SIG-M5 (cell line): ENCODE measurements at places on chromosomes 5 and 9.

DNA sequence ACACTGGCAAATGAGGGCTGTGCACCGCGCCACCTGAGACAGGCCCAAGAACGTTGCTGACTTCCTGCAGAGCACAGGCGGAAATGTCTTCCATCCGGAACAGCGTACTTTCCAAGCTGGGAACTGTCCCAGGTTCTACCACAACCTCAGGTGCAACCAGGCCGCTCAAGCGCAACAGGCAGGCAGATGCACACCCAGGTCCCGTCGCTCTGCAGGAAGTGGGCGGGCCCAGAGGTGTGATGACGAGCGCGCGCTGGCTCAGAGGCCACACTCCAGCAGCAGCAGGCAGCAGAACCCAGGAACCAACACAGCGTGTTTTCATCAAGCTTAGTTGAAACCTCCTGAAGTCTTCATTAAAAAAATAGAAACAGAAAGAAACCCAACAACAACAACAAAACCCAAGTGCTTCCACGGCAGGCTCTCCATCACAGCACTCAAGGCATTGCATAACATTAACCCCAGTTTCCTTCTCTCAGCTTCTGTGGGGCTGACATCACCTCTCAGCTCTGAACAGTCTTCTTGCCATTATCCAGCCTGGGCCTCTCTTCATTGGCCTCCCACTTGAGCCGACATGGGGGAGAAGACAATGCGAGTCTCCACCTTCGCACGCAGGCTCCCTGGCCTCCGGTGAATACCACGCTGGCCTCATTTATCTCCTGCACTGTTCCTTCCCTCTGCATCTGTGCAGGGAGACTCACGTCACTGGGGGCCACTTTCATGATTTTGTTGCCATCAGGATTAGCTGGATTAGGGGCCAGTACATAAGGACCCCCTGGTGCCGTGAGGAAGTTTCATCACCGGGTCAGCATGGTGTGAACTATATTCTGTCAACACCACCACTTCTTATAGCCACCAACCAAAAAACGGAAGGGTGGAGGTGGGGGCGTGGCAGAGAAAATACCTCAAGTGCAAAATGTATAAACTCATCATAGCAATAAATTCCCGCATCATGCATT is 22.1 kb downstream of the PTCH1 start:
- DNase-seq = no peak

- no peak for DNase-seq
These were observed 110.0 kb upstream of the PRR16 start for GRCh38 chr5:120354126-120354525.

- DNase-seq = no peak
These were observed 19.7 kb upstream of the MLLT3 start for GRCh38 chr9:20642045-20642444.

GRCh38 chr9:125649315-125649714 is 57.7 kb downstream of the MAPKAP1 start:
- peak; percentile 22 for DNase-seq

- DNase-seq = no peak
These were observed 292.7 kb downstream of the CWC27 start for GRCh38 chr5:65061250-65061973.

- no peak for DNase-seq
These were observed 202.8 kb downstream of the CWC27 start for GRCh38 chr5:64971513-64971912.

DNA sequence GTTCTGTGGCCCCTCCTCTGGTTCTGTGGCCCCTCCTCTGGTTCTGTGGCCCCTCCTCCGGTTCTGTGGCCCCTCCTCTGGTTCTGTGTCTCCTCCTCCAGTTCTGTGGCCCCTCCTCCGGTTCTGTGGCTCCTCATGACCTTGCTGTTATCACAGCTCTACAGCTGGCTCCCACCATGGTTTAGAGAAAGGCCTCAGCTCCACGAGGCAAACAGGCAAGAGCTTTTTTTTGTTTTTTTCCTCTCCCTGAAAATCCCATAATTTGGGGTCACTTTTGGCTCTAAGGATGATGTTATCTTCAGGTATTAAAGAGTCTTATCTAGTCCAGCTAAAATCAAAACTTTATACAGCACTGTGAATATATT is 31.8 kb downstream of the C5orf15 start:
- no peak for DNase-seq

GRCh38 chr9:110255034-110255462 is 1.3 kb downstream of the TXN start:
- DNase-seq = no peak

GRCh38 chr5:98934546-98934945 is 5.7 kb upstream of the CHD1 start:
- no peak for DNase-seq
